HL-60 (cell line): ENCODE measurements at places on chromosomes 13 and 19.

- DNase-seq = no peak
These were observed 9.7 kb downstream of the DEDD2 start for GRCh38 chr19:42207767-42208271.

- DNase-seq = no peak
These were observed 59.8 kb upstream of the MEDAG start for GRCh38 chr13:30846311-30846710.

GRCh38 chr19:3054265-3054971, 7.9 kb downstream of the TLE5 start:
- no peak for DNase-seq

DNA sequence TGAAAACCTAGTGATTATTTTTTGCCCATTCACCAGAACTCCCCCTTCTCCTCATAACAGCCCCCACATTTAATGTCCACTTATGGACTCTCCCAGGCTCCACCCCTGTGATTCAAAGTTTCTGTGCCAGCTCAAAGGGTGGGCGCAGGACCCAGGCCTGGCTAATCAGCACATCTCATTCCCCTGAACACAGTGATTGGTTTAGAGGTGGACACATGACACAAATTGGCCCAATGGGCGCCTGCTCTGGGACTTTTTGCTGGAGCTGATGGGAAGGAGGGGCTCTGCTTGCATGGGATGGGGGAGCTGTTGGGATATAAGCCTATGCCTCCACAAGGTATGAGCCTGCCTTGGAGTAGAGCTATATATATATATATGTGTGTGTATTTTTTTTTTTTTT, 6.2 kb upstream of the EPOR start:
- no peak for DNase-seq

DNA sequence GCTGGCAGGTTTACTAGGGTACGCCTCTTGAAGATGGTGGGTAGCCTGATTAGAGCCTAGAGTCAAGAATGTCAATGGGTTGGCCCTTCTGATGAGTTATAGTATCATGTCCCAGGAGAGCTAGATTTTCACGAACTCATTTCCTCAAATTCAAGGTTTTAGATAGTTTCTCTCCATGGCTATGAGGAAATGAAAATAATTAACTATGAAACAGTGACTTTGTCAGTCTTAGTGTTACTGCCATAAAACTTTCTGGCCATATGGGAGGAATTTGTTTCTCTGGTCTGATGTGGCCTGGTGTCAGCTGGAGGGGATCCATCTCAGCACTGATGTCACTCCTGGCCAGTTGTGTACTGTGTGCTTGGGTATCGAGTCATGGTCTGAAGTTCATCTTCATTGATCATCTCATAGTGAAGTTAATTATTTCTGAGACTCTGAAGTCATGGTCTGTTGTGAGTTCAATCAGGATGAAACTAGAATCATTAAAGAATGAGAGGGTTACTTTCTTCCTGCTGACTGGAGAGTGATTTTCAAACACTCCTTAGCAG, 49.4 kb upstream of the TNFSF11 start:
- DNase-seq = no peak
